ENCODE measurements at places on chromosomes 7 and 10. TPM values are rescaled to one million over a fixed set of nuclear protein-coding genes. Genes with fewer than 3 reads are reported as not detected.

DNA sequence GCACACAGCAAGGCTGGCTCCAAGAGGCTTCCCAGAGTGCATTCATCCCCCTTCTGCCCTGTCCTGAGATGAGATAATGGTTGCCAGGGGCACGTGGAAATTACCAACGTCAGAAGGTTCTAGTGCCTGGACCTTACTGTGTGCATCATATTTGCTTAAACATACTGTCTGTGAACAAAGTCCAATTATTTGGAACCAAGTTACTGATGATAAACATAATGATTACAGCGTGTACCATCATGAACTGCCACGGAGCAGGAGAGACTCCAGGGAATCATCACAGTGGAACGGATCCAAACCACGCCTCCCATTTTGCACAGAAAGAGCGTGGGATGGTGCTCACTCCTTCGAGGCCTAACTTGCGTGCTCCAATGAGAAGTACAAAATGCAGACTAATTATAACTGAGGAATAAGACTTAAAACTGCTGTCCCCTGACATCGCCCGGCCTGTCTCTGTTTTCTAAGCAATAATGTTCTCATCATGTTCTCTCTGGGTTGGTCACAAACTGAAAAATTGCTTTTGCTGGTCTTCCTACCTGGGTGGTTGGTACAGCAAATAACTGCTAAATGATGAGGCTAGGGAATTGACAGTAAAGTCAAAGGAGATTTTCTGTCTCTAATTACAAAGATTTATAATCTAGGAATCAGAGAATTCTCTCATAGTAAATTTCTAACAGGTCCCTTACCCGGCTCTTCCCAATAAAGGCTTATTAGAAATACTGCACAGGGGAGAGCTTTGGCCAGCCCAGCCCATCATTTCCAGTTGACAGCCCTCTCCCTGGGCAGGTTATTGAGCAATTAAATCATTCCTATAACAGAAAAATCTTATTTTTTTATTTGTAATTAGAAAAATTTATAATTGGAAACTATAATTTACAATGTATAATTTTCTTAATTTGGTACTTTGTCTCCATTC, 182.2 kb downstream of the CAMK1D start:
- no peak for DNase-seq

Gene AUTS2
- polyA plus RNA-seq = 6.1 TPM

Gene LRRC17
- 1.00 TPM for polyA plus RNA-seq

DNA sequence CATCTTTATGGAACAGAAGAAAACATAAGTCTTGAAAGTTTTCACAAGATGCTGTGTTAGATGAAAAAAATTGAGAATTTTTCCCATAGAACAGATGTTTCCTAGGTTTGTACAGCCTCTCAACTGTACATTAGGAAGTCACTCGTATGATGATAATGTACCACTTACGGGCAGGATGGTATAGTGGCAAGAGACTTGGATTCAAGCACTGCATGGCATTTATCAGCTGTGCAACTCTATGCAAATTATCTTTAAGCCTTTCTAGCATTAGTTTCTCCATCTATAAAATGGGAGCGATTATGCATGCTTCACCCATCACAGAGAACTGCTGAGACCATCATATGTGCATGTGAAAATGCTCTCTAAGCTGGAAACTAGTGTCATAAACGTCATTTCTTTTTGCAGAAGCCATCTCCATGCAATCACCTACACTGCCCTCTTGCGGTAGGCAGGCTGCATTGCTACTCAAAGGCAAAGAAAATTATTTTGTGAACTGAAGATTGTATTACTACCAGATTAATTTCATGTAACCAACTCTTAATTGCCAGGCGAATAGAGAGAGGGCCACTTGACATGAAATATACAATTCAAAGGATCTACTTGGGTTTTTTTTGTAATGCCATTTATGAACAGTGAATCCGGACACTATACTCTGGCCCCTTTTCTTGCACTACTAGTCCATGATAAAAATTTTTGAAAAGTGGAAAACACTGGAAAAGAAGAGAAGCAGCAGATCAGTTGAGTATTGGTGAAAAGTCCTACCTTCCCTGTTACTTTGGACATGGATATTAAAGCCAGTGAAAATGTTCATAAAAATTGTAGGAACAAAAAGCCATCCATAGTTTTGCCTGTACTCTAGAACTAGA, 102.3 kb downstream of the JAZF1 start:
- DNase-seq = no peak

DNA sequence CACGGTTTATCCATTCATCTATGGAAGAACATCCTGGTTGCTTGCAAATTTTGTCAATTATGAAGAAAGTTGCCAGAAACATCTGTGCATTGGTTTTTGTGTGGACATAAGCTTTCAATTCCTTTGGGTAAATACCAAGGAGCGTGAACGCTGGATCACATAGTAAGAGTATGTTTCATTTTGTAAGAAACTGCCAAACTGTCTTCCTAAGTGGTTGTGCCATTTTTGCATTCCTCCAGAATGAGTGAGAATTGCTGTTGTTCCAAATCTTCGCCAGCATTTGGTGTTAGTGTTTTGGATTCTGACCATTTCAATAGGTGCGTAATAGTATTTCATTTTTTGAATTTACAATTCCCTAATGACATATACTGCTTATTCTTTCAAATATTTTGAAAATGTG, 155.3 kb upstream of the FRMD4A start:
- DNase-seq = no peak

Gene EPC1
- 16.0 TPM for polyA plus RNA-seq

DNA sequence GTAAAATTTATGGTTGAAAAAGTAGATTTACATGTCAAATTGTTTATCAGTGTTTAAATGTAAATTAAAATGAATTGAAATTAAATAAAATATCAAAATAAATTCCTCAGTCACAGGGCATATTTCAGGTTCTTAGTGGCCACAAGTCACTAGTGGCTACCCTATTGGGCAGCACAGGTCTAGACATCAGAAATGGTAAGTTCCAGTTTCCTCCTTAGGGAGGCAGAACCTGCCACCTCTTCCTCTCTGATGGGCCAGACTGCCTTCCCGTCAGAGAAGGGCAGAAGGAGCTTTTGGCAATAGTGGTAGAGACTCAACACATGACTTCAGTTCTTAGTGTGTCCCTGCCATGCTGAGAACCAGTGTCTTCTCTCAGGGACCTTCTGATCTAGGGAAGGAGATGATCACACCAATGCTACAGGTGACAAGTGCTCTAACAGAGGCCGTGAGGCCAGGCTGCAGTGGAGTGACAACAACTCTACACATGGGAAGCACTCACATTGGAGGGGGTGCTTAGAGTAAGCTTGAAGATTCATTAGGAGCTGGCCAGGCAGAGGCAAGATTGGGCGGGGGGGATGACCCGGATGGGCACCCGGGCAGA, 14.4 kb upstream of the PCBD1 start:
- no peak for DNase-seq

Gene SUGCT
- polyA plus RNA-seq = 4.8 TPM

- no peak for DNase-seq
These were observed 541.9 kb upstream of the CELF2 start for GRCh38 chr10:10475812-10476211.

Gene PRTFDC1
- 2.3 TPM for polyA plus RNA-seq

DNA sequence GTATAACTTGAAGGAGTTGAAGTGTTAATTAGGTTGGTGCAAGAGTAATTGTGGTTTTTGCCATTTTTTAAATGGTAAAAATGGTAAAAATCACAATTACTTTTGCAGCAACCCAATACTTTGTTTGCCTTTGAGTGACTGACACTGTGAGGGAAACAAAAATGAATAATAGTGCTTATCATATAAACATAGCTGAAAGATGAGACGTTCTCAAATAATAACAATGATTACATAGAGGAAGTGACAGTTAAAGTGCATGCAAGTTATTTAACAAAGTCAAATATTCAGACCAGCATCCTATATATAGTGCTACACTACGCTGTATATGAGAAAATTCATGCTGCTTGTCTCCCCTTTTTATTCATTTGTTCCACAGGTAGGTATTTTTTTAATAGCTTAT, 4.7 kb upstream of the HBP1 start:
- DNase-seq = no peak

DNA sequence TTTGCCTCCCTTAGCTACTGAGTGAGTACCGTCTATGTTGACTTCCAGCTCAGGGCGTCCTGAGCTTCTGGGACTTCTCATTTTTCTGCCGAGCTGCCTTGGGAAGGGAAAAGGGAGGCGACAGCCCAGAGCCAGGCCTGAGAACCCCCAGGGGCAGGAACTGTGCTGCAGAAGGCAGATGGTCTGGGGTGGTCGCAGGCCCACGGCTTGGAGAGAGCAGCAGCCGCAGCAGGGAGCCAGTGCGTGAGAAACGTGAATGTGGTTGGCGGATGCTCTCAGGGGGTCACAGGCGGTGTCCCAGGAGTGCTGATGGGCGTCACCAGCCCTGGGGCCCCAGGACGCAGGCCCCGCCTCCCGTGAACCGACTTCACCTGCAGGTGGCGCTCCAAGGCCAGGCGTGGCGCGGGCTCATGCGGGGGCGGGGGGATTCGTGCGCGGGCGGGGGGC, 9.2 kb upstream of the PWWP2B start:
- DNase-seq = peak; percentile 96

Gene EPO
- 0.13 TPM for polyA plus RNA-seq

GRCh38 chr7:104040666-104041065, 51.2 kb upstream of the RELN start:
- no peak for DNase-seq

DNA sequence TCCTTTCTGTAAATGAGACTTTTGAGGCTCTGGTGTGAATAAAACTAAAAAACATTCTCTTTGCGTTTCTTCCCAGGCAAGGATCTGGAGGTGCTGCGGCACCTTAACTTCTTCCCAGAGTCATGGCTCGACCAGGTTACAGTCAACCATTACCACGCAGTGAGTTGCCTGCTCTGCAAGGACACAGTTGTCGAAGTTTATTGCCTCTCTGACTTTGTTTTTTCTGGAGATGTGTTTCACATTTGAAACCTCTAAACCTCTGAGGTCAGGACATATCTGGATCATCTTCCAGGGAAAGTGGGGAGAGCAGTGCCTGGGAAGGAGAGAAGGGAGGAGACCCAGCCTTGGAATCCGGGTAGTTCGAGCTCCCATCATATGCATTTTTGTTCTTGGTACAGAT, 43.4 kb upstream of the PLEKHA1 start:
- no peak for DNase-seq

Gene UNC5B
- polyA plus RNA-seq = 3.2 TPM

DNA sequence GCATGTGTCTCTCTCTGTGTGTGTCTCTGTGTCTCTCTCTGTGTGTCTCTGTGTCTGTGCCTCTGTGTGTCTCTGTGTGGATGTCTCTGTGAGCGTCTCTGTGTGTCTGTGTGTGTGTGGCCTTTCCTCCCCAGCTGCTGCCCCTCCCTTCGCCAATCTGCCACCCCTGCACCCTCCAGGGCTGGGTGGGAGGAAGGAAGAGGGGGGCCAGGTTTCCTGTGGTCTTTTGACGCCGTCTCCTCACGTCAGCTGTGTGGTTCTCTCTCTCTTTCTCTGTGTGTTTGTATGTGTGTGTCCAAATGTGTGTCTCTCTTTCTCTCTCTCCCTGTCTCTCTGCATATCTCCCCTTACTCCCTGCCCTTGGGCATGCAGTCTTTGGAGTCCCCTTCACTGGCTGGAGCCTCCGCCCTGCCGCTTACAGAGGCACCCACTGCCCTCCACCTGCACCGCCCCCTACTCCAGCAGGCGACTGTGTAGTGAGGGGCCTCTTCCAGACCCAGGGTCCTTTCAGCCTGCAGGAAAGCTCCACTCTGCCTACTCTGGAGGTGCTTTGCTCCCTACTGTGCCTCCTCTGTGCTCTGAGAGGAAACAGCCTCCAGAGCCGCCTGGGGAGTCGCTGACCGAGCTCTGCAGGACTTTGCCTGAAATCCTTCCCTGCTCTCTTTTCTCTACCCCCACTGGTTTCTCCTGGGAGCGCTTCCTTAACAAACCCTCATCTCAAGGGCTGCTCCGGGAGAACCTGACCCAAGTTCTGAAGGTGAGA, 44.2 kb upstream of the C10orf71 start:
- DNase-seq = no peak

GRCh38 chr7:144531181-144531580, 127.7 kb upstream of the NOBOX start:
- DNase-seq = no peak

DNA sequence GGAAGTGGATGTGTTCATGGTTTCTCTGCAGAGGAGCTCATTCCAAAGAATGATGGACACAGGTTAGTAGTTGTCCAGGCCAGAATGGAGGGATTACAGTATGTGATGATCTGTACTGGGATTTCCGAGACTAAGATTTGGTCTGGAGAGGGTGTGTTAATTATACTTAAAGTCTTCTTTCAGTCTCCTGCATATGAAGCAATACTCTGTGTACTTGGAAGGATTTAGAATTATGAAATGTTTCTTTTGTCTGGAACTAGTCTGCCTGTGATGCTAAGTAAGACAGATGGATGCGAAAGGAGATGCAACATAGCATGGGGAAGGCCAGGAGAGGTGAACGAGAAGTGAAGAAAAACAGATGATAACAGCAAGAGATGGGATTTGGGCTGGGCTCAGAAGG, 305.1 kb upstream of the LYZL1 start:
- no peak for DNase-seq

DNA sequence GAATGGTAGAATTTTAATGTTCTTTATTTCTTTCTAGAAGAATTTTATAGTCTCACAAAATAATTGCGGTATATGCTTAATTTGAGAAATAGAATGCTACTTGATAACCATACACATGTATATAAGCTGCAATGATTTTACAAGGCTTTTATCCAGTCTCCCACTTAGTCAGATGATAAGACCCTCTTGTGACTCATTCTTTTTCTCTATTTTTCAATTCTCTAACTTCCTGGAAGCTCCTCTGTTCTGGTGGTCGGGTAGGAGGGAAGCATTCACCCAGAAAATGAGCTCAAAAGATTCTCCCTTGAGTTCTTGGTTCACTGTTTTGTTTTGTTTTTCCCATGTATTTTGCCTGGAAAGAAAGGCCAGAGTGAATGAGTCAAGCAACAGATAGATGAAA, 546.6 kb downstream of the INHBA start:
- no peak for DNase-seq

DNA sequence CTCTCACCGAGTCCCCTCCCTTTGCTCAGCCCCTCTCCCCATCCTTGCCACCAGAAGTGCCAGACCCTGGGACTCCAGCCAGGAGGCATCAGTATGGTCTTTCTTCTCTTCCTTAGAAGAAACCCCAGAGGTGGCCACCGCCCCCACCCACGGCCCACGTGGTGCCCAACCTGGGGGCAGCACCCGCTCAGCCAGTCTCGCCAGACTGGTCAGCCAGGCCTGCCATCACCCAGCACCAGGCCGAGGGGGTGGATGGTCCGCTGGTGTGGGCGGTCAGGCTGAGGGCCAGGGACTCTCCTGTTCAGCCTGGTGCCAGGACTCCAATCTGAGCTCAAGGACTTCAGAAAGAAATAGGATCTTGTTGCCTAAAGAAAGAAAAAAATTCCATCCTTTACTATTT, 5.8 kb upstream of the CLDN4 start:
- DNase-seq = peak; percentile 67

Measured in spleen (tissue), 13 donors.